ENCODE measurements at places on chromosomes 5 and 9.

DNA sequence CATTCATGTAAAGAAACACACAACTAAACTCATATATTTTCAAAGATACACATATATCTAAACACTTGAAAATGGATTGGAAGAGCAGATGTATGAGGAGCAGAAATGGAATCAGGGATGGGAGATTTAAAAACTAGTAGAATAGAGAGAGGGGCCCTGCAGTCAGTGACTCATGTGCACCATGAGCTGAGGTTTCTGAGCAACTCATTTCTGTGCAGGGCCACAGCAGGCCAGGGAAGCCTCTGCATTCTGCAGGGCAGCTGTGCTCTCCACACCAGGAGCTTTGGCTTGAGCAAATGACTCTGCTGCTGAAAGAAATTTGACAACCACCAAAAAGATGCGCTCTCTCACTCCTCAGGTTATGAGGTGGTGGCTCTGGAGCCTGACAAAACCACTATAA, 27.1 kb downstream of the LHX6 start:
- no peak for DNase-seq

GRCh38 chr9:113770396-113770795, 105.7 kb upstream of the ZNF618 start:
- DNase-seq, result no peak

DNA sequence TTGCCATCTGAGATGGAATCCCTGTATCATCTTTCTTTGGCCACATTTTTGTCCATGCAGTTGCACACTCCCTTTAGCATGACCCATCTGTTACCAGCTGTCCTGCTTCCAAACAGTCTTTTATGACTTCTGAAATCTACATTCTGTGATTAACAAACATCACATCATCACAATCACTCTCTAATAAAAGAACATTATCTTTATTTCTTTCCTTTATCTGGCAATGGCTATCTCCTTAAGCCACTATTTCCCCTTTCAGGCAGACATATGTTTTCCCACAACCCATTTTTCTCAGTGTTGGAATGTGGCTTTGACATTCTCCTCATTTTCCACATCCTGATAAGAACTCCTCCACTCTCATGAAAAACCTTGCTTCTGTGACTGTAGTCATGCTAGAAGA, 141.0 kb downstream of the ST8SIA4 start:
- DNase-seq, result no peak

- DNase-seq, result no peak
Observed at GRCh38 chr9:20848490-20848889, 164.4 kb downstream of the FOCAD start.

DNA sequence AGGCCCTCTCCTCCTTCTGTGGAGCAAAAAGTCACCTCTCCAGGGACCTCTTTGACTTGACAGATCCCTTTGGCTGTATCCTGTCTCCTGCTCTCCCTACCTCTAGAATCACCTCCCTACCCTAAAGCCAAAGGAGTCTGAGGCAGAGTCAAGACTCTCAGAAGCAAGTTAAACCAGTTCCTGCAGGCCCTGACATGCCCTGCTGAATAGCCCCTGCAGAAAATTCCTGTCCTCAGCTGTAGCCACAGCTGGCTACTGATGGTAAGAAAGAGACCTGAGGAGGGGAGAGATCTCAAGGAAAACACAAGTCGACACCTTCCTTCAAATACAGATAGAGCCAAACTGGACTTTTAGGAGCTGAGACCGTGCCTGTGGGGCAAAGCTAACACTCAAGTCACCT, 23.7 kb upstream of the UBAP2 start:
- no peak for DNase-seq

- DNase-seq, result no peak
Observed at GRCh38 chr5:139390639-139391569, 1.2 kb upstream of the MZB1 start.

DNA sequence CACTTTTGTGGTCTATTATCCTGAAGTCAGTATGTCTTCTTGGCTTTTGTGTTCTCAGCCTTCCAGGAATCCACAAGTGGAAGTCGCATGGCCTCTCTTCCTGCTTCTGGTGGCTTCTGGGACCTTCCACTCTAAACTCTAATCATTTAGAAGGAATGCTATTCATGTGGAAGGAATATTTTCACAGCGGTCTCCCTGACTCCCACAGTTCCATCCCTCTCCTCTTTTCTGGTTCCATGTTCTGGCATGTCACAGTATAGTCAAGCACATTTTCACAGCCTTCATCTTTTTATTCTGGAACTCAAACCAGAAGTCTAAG, 7.3 kb upstream of the RAI14 start:
- DNase-seq, result no peak

- DNase-seq, result no peak
Observed at GRCh38 chr5:139708877-139709581, 60.9 kb downstream of the CXXC5 start.

- DNase-seq, result no peak
Observed at GRCh38 chr5:100430268-100431195, 104.6 kb upstream of the FAM174A start.

GRCh38 chr9:137041124-137041523, 4.9 kb downstream of the NPDC1 start:
- no peak for DNase-seq

DNA sequence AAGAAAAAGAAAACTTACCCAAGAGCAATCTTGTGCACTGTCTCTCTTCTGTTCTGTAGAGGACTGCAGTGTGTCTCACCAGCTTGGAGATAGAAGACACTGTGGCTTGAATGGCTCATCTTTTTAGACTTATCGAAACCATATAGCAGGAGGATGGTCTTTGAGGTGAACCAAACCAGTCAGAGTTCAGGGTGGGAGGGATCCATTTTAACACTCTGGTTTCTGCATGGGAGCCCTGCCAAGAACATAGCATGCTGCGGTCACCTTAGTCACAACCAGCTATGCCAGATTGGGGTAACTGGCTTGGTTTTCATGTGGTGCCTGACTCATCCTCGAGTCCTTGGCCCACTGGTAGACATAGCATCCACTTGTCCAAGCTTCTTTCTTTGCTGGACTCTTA, 135.1 kb downstream of the PAPPA start:
- no peak for DNase-seq

DNA sequence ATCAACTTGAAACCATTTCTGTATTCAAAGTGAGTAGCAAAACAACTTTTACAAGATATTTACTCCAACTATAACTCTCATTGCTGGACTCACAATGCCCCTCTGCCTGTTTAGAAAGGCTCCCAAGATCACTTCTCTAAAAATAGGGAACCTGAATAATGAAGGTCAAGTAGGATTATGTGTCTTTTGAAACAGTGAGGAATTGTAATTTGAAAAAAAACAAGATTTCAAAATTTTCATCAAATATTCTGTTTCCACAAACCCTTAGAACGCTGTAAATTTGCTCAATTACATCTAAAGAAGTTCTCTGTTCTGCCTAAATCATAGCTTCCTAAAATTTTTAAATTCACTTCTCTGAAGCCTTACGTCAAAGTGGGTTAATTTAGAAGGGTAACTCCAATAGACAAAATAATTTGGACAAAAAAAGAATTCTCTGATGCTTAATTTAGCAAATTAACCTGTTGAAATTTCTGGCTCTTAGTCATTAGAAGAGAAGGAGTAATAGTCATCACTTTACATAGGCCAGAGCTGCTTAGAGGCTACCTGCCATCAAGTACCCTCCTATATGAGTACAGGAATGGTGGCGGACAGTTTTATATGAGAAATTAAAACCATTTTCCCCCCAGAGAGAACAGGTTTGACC, 4.0 kb downstream of the ELL2 start:
- no peak for DNase-seq

Data from GM12864 (cell line).